Tibial nerve (tissue), 4 donors: ENCODE measurements at places on chromosomes 1 and 21. TPM values are rescaled to one million over a fixed set of nuclear protein-coding genes. Genes with fewer than 3 reads are reported as not detected.

Gene RBM11
- 28.5 TPM for total RNA-seq

DNA sequence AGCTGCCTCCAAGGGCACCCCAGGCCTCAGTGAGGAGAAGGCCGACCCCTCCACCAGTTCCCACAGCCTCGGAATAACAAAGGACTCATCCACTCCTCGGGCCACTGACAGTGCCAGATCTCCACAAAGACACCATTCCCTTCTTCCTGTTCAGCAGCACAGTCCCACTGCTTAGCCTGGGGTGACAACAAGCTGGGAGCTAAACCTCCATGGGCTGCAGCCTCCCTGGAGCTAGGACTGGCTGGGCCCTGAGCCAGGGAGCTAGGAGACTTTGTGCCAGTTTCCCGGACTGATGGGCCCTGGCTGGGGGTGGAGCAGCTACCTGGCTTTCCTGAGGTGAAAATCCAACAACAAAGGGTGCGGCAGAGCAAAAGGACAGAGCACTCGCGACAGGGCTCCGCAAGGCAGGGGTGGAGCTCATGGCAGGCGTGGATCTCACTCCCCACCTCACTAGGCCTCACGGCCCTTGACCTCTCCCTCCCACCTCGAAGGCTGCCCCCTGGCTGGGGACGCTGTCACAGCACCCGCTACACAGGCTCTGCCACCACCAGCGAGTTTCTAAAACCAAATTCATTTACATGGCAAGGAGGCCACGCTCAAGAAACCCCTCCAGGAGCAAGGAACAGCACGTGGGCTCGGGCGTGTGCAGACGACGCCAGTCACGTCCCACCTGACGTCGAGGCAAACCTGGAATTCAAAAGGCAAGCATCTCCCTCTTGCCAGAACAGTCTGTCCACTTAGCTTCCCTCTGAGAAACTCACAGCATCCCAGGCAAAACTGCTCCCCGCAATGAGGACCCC is 13.8 kb downstream of the SLC35E2B start:
- DNase-seq, result peak; percentile 6

DNA sequence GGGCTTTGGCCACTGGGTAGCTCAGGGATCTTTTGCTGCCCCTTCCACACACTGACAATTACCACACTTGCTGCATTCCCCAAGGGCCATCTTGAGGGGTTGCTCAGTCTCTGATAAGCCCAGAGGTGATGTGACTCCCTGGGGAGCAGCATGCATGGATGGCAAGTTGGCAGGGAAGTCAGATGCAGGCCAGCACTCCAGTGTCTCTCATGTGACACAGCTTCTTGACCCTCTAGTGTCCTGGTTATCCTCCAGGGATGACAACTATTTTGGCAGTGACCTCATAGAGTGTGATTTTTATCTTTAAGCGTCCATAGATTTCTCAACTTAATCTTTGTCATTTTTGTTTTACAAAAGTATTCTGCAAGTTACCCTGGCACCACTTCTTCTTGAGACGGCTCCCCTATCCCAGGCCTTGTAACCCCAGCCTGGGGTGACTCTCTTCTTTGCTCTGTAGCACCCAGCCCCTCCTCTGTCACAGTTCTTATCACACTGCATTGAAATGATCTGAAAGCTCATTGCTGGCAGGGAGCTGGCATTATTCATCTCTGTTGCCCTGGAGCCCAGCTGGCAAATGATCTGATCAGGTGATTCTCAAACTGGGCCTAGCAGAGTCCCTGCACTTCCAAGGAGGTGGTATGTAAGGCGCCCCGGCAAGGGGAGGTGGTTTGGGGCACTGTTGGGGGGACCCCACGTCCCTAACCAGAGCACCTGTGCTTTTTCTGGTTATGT is 72.6 kb downstream of the TENT5C start:
- no peak for DNase-seq

Gene CBR3
- 22.8 TPM for total RNA-seq

Gene TRMT13
- 21.6 TPM for total RNA-seq

Gene INSRR
- 0.21 TPM for total RNA-seq

Gene AMPD2
- 104 TPM for total RNA-seq

DNA sequence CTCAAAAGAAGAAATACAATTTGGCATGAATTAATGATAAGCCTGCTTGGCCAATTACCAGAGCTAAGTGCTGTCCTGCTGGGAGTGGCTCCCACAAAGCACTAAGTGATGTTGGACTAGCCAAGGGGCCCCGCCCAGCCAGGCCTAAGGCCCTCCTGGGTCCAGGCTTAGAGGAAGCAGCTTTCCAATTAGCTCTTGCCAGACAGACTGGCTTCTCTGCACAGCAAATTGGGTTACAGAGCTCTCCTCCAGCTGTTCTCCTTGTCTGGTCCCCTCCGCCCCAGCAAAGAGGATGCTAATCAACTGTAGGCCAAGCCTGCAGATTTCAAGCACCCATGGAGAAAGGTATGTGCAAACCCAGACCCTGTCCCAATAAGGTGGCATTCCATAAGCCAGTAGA is 151.9 kb downstream of the DMRTA2 start:
- DNase-seq, result no peak

Gene MEX3A
- under 0.01 TPM for total RNA-seq

DNA sequence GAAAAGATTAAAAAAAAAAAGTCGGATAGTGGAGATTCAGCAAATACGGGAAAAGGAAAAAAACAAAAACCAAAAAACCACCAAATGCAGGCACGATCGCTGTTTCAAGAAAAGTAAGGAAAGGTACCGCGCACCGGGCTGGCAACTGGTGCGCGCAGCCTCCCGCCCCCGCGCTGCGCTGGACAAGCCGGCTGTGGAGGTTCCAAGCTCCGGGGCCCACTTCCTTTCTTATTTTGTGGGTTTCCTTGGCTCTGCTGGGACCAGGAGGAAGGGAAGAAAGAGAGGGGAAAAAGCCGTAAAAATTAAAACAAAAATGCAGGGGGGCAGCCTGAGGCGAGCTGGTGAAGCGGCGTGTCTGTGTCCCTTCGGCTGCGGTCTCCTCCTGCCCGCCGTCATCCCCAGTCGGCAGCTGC is 233 bp downstream of the ADAMTS5 start:
- DNase-seq, result no peak

- DNase-seq, result no peak
These were observed 23.7 kb downstream of the CAMK1G start for GRCh38 chr1:209607102-209607794.

Gene CFAP74
- not detected for total RNA-seq

- DNase-seq, result no peak
These were observed 118.3 kb upstream of the FGGY start for GRCh38 chr1:59178339-59179187.
